ENCODE measurements at places on chromosomes 7 and 10. TPM values are rescaled to one million over a fixed set of nuclear protein-coding genes. Genes with fewer than 3 reads are reported as not detected.

DNA sequence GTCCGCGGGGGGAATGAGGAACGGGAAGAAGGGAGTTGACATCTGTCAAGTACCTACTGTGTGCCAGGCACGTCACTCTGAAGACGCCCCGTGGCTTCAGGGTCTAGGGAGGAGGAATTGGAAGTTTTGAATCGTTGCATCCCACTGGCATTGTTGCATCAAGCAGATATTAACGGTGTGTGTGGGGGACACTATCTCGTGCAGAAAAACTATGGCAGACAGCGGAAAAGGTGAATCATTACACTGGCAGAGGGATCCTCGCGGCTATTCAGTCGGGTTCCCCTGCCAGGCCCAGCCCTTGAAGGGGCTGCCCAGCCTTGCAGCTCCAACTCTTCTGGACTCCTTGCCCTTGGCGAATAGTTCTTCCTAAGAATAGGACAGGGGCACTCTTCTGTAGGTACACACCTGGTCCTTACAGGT is 1.0 kb upstream of the KIAA1549 start:
- peaks cover 24% of the 10 kb centered on the region for H3K4me1 ChIP-seq
- H3K27ac ChIP-seq: no peak overlapping the region
- H3K36me3 ChIP-seq: no peaks in the 10 kb centered on the region
- peaks cover 42% of the 10 kb centered on the region for H3K27me3 ChIP-seq

DNA sequence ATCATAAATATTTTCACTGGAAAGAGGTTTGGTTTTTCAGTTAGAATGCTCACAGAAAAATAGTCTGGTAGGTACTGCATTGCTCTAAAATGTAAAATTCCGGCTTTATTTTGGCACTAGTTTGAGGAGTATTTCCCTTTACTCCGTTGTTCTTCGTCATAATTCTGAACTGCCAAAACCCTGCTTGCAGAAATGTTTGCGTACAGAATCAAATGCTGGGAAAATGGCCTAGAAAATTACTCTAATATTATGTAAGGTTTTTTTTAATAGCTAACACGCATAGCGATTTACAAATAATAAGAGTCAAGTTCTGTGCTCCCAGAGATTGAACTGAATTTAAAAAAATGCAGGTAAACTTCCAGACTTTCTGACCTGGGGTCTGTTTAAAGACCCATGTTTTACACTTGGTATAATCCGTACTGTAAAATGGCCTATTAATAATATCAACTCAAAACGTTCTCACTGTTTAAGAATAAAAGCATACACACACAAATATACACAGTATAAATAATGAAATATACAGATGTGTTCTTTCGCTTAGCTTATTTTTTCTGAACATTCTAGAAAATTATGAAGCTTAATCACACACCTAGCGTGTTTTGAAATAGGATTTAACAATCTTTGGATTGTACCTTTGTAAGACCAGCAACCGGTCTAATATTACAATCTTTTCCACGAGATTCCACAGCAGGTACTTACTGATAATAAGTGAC is 23.5 kb upstream of the ANLN start:
- no peak overlapping the region for H3K27ac ChIP-seq
- H3K27me3 ChIP-seq: peaks cover 88% of the 10 kb centered on the region

Gene STEAP1B
- 3.0 TPM for total RNA-seq

Gene ASB10
- total RNA-seq: not detected

Gene FLNC
- 23.7 TPM for total RNA-seq

Gene TMEM270
- total RNA-seq: not detected
